ENCODE measurements at places on chromosomes 7 and 10.
A peak's percentile ranks its signal among the peaks of the same experiment; 100 is the strongest.

DNA sequence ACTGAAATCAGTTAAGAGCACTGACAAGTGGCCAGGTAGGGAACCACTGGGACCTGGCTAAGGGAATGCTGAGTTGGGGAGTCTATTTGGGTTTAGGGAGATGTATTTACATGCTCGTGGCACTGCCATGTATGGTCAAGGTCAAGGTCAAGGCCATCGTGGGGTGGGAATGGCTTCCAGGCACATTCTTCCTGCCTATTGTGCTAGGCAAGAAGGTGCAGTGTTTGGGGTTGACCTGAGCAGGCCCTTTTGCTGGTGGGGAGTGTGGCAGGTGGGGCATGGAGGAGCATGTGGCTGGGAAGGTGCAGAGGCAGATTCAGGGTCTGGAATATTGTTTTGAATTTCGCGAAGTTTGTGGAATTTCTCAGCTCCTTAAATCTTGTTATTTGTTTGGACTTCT lies 17.8 kb downstream of the FAM241B start:
- no peak for DNase-seq

- DNase-seq, result no peak
Measured at GRCh38 chr10:46301721-46302479, 15.1 kb downstream of the ANTXRL start.

DNA sequence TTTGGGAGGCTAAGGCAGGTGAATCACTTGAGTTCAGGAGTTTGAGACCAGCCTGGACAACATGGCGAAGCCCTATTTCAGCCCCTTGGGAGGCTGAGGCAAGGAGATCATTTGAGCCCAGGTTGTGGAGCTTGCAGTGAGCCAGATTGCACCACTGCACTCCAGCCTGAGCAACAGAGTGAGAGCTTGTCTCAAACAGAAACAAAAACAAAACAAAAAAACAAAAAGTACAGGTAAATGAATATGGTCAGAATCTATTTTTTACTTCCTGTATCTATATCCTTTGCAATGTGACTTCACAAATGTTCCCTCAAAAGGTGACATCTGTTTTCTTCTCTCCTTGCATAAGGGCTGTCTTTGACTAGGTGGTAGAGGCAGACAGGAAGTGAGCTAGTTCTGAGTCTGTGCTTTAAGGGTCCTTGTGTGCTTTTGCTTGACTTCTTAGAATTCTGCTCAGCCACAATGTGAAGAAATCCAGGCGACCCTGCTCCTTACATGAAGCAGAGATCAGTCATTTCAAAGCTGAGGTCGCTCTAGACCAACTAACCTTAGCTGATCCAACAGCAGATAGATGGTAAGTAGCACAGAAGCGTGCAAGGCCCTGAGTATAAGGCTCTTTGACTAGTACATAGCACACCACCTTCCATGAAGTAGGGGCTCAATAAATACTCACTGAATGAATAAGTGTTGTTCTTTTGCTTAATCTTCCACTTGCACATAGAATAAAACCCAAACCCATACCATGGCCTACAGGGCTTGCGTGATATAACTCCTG lies 423.2 kb upstream of the PCDH15 start:
- no peak for DNase-seq

DNA sequence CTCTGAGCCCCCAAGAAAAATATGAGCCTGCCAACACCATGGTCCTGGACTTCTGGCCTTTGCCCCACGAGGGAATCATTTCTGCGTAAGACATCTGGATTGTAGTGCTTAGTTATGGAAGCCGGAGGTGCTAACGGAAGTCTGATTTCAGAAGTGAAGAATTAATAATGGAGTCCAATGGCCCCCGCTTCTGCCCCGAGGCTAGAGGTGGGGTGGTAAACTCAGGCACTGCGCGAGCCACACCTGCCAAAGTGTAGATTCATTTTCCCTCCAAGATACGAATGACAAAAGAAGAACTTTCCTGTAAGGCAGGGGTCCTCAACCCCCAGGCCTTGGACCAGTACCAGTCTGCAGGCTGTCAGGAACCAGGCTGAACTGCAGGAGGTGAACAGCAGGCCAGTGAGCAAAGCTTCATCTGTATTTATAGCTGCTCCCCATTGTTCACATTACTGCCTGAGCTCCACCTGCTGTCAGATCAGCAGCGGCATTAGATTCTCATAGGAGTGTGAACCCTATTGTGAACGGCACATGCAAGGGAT lies 22.3 kb downstream of the CNPY1 start:
- DNase-seq, result no peak

DNA sequence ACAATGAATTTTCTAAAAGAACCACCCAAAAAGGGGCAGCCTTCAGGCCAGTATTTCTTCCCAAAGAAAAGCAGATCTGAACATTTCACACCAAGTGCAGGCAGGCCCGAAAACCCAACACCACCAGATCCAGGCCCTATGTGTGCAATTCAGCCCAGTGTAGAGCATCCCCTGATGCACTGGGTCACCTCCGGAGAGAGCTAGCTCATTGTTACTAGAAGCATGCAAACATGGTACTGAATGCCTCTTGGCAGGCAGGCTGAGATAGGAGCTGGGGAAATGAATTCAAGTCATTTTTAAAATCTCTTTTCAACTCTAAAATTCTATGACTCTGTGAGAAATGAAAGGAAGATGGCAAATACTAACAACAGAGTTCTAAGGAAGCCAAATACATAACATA lies 174.8 kb downstream of the ELMO1 start:
- DNase-seq, result no peak

DNA sequence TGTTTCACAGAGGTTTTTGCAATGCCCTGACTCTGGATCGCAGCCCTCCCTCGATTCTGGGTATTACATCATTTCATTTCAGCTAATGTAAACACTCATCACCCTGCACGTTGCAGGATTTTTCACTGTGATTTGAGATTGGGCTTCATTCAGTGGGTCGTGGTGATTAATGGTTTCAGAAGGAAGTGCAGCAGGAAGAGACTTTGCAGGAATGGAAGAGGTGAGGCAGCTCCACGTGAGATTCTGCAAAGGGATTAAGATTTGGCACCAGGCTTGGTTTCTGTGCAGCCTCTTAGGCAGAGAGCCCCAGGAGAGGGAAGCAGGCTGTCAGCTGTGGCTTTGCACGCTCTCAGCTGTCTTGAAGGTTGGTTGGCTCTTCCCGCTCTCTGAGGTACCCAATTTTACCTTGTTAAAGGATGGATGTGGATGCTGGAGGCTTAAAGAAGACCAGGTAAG lies 95.2 kb downstream of the PLCE1 start:
- no peak for DNase-seq

DNA sequence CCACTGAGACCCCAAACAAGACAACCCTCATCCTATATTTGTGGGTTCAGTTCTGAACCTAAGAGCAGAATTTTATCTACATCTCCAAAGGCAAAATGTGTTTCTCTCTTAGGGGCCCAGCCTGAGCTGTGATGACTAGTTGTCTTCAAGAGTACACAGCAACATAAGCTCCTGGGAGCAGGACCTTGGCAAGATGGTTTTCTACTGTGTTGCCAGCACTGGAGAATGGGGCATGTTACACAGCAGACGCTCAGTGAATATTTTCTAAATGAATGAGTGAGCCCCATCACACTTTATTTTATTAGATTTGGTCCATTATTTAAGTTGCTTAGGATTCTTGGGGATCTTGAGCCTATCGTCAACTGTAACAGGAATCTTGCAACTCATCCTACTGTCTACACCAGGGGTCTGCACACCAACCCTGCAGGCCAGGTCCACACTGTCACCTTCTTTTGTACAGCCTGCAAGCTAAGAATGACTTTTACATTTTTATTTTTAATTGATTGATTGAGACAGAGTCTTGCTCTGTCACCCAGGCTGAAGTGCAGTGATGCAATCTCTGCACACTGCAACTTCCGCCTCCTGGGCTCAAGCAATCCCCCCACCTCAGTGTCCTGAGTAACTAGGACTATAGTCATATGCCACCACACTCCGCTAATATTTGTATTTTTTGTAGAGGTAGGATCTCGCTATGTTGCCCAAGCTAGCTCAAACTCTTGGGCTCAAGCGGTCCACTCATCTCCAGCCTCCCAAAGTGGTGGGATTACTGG lies 347.1 kb downstream of the FGFR2 start:
- no peak for DNase-seq

DNA sequence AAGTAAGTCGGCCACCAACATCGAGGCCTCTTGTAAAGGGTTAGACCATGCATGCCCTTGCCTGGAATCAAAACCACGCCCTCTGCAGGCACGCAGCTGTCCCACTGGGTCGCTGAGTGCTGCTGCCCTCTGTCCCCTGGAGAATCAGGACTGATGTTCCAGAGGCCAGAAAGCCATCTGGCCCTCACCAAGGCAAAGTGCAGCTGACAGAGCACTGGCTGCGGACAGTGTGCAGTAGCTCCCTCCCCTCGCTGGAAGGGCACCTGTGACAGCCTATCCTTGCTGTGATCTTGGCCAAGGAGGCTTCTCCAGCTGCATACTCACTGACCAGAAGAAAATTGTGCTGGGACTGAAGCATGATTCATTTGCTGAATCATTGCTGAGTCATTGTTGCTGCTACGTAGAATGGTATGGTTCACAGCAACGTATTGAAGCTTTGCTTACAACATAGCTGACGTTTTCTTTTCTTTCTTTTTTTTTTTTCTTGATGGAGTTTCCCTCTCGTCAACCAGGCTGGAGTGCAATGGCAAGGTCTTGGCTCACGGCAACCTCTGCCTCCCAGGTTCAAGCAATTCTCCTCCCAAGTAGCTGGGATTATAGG lies 30.4 kb downstream of the DDC start:
- no peak for DNase-seq

DNA sequence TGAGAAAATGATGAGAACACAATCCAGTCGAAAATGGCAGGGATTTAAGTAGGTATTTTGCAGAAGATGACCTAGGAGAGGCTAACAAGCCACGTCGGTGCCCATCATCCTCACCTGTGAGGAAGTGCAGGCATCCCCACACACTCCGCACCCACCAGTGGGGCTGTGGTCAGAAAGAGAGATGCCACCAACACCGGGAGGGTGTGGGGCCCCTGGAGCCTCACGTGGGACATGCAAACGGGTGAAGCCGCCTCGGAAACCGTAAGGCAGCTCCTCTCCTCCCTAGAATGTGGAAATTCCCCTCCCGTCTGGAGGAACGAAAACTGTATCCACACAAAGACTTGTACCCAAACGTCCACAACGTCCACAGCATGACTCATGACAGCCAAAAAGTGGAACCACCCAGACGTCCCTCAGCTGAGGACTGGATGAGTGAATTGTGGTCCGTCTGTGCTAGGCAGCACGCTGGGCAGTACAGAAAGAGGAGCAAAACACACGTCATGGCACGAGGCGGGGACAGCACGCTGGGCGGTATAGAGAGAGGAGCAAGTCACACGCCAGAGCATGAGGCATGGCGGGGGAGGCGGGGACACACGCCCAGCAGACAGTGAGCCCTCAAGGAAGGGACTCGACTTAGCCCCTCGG lies 246.0 kb downstream of the ELFN1 start:
- no peak for DNase-seq

- no peak for DNase-seq
Measured at GRCh38 chr10:285216-285615, 150.0 kb downstream of the ZMYND11 start.

- DNase-seq, result no peak
Measured at GRCh38 chr10:387909-388660, 252.8 kb downstream of the ZMYND11 start.

DNA sequence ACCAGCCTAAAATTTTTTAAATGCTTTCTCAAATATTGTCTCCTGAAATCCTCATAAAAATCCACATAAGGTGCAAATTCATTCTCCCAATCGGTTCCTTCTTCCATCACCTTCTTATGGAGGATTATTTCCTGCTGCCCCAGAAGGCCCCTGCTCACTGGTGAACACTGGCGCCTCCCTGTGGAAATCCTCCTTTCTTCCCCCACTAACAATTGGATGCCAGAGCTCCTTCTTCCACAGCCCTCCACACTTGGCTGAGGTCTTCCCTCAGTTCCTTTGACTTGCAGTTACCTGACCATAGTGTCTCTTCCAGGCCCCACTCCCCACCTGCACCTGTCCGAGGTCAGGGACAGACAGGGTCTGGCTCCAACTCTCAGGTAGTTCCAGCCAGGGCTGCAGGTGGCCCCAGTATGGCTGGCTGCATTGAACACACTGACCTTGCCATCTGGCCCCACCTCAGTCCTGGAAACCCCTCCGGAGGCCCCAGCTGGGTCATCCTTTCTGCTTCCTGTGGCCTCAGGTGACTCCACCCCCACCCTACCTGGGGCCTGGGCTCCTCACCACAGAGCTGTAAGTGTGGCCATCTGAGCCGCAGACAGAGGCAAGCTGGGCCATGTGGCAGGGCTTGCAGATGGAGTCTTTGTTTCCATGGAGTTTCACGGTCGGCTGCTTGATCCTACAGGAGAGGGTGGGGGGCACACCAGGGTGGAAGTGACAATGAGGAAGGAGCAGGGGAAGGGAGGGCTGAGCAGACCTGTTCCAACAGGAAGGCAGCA lies 18.4 kb downstream of the SPOCK2 start:
- DNase-seq, result no peak

GRCh38 chr10:104117839-104118323 lies 4.1 kb upstream of the SFR1 start:
- no peak for DNase-seq

DNA sequence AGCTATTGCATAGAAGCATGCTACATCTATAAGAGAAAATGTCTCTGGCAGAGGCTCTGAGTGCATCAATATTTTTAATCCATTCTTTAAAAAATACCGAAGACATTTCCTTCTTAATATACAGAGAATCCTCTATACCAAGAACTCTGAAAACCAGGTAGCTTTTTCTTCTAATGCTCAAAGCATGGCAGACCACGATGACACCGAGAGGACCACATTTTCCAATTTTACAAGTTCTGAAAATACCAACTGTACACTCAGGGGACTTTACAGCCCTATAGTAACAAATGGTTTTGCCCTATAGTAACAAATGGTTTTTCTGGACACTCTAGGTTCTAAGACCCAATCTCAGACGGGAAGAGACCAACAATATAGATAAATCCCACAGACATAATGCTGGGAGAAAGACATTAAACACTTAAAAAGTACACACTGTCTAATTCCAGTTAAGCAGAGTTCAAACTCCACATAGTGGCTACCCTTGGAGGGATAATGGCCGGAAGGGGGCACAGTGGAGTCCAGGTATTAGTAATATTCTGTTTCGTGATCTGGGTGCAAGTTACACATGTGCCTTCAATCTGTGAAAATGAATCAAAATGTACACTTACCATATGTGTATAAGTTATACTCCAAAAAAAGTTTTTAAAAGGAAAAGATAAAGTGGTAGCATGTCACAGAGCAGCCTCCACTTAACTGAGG lies 26.2 kb downstream of the CCDC6 start:
- DNase-seq, result no peak

DNA sequence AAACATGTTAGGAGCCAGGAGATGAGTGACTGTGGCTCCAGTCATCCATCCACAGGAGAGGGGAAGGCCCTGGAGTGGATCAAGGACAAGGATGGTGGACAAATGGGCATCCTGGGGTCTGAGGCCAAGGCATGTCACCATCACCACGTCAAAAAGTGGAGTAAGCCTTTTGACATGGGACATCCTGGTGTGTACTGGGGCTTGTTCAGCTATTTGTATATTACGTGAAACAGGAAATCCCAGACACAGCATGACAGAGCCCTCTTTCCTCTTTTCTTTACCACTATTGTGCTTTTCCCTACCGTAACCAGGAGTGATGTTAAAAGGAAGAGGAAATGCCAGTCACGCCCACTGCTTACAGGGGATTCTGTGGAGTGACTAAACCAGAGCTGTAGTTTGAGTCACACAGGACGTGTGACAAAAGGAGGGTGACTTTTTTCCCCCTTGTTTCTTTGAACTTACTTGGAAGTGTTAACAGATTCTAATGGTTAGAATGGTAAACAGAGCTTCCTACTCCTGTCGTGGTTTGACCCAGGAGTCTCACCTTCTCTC lies 15.4 kb downstream of the ACSL5 start:
- peak; percentile 18 for DNase-seq

- no peak for DNase-seq
Measured at GRCh38 chr7:105250706-105251105, 138.0 kb downstream of the SRPK2 start.

Data from CD8-positive, alpha-beta memory T cell (primary cell).